ENCODE measurements at places on chromosomes 2 and 18.

GRCh38 chr2:73264783-73265182, 19.5 kb downstream of the FBXO41 start:
- no peak for DNase-seq

GRCh38 chr18:73707035-73707434, 440.6 kb downstream of the FBXO15 start:
- no peak for DNase-seq

- no peak for DNase-seq
Measured at GRCh38 chr2:213834331-213834730, 550.1 kb downstream of the SPAG16 start.

GRCh38 chr2:195468771-195469170, 188.3 kb upstream of the SLC39A10 start:
- DNase-seq, result no peak

DNA sequence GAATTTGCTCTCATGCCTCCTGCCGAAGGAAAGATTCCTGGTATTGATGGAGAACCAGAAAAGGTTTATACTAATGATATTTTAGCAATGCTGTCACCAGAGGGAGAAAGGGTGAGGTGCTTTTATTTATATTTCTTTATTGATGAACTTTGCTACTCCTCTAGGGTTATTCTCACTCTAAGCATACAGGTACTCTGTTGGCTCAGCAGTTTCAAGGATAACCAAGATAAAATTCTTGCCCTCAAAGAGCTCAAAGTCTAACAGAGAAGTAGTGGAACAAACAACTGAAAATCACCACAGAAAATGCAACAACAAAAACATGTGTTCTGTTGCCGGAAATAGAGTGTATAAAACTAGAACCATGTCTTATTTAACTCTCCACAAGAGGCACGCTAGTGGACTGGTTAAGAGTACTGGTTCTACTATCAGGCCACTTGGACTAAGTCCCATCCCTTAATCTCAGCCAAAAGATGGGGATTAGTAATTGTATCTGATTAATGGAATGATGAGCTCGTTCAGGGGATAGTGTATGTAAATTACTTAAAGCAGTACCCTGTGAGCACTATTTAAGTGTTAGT, 103.6 kb downstream of the DNAH6 start:
- DNase-seq, result no peak

DNA sequence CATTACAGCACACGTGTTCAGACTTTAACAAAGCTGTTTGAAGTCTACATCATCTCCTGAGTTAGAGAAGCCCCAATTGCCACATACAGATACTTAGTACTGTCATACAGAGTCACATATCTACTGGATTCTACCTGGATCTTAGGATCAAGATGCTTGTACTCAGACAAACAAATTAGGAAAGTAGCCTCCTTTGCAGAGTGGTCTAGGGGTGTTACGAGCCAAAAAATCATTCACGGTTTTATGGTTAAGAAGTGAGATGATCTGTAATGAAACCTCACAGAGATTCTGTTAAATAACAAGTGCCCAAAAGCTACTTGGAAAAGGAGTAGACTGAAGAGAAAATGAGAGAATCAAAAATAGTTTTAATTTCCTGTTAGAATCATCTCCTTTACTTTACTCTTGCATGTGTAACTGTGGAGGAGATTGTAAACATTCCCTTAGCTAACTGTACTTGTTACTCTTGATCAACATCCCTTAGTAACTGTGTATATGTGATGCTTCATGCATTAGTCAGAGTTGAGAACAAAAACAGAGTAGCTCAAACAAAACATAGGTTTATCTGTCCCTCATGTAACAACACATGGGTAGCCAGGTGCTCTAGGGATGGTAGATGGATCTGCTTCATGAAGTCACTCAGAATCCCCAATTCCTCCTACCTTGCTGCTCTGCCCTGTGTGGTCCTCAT, 16.4 kb upstream of the IL1RL1 start:
- DNase-seq, result no peak

Measured in stimulated activated CD8-positive, alpha-beta memory T cell treated with anti-CD3 and anti-CD28 coated beads, Interleukin-7, amount 100 ng/mL, for 1 hour (primary cell).